ENCODE measurements at places on chromosomes 1 and 21.

DNA sequence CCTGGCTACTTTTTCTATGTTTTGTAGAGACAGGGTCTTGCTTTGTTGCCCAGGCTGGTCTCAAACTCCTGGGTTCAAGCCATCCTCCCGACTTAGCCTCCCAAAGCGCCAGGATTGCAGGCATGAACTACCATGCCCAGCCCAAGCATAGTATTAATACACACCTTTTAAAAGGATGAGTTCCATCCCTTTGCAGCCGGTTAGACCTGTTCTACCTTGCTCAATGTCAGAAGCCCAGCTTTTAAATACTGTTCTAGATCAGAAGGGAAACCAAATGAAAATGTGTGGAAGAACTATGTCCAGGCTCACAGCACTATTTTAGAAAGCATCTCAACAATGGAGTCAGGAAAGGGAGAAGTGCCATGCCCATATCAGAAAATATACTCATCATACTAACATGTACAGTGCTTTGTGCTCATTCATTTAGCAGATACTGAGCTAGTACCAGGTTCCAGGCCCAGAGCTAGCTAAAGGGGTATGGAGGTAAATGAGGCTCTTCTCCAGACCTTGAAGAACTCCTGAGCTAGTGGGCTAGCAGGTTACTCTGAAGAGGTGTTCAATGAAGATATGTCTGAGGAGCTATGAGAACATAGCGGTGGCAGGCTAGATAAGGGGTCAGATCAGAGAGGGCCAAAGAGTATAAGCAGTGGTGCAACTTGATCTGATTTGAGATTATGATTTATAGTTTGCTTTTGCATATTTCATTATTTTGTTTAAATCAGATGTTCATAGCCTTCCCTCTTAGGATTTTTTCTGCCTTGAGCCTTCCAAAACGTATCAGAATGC, 78.2 kb downstream of the RNF220 start:
- no peak for DNase-seq

DNA sequence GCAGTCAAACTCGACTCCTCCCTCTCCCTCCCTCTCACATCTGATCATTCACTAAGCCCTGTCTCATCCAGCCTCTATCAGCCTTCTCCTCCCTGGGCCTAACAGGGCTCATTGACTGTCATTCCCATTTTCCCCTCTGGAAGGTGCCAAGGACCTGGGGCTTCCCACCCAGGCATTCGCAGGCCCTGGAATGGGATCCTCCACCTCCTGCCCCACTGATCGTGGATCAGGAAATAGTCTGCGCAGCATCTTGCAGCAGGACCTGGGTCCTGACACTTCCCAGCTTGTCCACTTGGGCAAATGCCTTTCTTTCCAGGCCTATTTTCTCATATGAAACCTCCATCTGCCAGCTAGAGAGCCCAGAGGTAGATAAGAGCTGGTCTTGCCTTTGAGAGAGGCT, 71.2 kb upstream of the ZC3H12A start:
- DNase-seq = no peak

DNA sequence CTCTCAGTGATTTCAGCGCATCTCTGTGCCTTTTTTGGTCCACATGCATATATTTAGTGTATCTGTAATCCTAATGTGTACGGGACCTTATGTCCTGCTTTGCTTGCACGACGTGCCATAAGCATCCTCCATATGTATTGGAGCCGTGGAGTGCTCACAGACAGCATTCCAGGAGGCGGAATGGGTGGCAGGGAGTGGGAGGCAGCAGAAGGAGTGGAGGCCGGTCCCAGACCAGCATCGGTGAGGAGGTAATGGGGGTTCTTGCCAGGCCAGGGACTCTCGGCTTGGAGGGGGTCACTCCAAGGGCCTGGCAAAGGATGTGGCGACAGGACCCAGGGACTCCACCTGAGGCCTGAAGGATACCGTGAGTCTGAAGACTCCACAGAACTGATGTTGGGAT, 185.0 kb downstream of the CAMTA1 start:
- DNase-seq = no peak

GRCh38 chr1:217393896-217394295, 237.0 kb downstream of the GPATCH2 start:
- DNase-seq = no peak

- DNase-seq = no peak
These were observed 26.4 kb downstream of the DENND2D start for GRCh38 chr1:111174070-111174469.

DNA sequence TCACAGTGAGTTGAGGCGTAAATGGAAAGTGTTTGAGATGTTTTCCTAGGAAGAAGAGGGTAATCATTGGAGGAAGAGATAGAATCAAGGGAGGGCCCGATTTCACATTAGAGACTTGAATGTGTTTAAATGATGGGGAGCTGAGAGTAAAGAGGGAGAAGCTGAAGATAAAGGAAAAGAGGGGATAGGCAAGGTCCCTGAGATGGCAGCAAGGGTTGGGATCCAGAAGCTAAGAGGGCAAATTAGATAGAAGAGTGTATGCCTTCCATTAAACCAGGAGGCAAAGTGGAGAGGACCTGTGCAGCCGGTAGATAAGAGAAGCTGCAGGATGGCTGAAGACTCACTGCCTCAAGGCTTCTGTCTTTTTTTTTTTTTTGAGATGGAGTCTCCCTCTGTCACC, 21.6 kb upstream of the CSF1 start:
- DNase-seq = no peak

GRCh38 chr1:152745289-152745704, 12.5 kb upstream of the KPRP start:
- DNase-seq = no peak

GRCh38 chr21:45135122-45135521, 60.7 kb downstream of the ADARB1 start:
- no peak for DNase-seq

All from KBM-7 (cell line).